ENCODE measurements at places on chromosomes 2 and 18. TPM values are rescaled to one million over a fixed set of nuclear protein-coding genes. Genes with fewer than 3 reads are reported as not detected.

GRCh38 chr2:176574484-176575236 lies 305.4 kb downstream of the MTX2 start:
- no peak for DNase-seq

PID1 gene
- total RNA-seq, result 15.4 TPM

DNA sequence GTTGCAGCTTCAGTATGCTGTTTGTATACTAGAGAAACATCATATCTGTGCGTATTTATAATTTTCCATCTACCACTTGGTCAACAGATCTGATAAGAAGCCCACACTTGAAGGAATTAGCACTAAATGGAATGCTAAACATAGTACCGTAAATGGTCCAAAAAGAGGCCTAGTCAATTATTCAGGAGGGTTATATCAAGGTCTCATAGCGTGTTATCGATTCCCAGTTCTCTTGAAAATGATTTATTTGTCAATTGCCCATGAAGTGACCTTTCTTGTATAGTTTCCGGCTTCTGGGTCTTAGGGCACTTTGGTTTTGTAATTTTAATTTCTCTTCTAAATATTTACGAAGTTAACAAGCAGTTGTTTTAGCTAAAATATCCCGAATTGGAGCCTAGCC lies 18.4 kb downstream of the SH3RF3 start:
- DNase-seq, result no peak

DNA sequence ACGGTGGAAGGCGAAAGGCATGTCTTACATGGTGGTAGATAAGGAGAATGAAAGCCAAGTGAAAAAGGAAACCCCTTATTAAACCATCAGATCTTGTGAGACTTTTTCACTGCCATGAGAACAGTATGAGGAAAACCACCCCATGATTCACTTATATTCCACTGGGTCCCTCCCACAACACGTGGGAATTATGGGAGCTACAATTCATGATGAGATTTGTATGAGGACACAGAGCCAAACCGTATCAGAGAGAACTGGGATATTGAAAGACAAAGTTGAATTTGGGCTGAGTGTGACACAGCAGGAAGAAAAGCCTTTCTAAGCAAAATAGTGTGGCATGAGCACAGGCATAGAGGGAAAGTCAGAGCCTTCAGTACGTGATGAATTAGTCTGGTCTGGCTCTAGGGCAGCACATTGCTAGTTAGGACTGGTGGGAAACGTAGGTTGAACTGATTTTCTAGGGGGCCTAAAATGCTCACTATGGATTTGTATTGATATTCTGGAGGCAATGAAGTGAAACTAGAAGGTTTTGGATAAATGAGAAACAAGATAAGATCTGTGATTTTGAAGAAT lies 84.8 kb upstream of the RND3 start:
- DNase-seq, result no peak

DNA sequence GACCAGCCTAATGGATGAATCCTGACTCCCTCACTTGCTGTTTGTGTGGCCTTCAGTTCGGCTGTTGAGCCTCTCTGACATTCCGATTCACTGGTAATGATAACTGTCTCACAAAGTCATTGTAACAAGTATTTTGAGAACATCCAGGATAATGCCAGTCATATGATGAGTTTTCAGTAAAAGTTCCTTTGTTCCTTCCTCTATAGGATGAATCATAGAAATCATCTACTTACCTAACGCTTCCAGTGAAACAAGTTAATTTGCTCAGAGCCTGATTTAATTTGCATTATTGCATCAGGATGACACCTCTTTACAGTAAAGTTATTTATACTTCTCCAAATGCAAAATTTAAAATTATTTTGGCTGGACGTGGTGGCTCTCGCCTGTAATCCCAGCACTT lies 32.0 kb downstream of the RAB31 start:
- DNase-seq, result no peak

- no peak for DNase-seq
Observed at GRCh38 chr2:219109471-219109870, 48.8 kb upstream of the IHH start.
